ENCODE measurements at places on chromosomes 1 and 21.

GRCh38 chr1:154329551-154330131, 4.3 kb downstream of the ATP8B2 start:
- DNase-seq, result no peak

DNA sequence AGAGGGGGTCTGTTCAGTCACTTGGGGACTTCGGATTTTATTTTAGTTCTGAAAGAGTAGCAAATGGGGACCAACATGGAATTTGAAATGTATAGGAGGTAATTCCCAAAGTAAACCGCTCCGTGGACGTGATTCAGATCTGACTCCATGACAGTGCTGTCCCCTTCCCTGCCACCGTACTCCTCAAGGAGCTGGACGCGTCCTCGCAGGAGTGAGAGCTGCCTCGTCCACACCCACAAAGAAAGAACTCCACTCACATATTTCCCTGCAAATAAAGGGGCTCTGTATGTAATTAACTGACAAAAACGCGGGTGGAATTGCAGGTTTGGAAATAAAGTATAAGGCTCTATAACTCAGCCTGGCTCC, 183.6 kb downstream of the ETS2 start:
- DNase-seq, result no peak

GRCh38 chr1:14137411-14138134, 437.6 kb downstream of the PRDM2 start:
- DNase-seq, result no peak

- DNase-seq, result peak; percentile 68
These were observed 863 bp downstream of the TARBP1 start for GRCh38 chr1:234478152-234478480.

GRCh38 chr1:54995835-54996234, 2.9 kb upstream of the BSND start:
- peak; percentile 35 for DNase-seq

- DNase-seq, result no peak
These were observed 28.2 kb upstream of the FMO1 start for GRCh38 chr1:171220081-171220420.

DNA sequence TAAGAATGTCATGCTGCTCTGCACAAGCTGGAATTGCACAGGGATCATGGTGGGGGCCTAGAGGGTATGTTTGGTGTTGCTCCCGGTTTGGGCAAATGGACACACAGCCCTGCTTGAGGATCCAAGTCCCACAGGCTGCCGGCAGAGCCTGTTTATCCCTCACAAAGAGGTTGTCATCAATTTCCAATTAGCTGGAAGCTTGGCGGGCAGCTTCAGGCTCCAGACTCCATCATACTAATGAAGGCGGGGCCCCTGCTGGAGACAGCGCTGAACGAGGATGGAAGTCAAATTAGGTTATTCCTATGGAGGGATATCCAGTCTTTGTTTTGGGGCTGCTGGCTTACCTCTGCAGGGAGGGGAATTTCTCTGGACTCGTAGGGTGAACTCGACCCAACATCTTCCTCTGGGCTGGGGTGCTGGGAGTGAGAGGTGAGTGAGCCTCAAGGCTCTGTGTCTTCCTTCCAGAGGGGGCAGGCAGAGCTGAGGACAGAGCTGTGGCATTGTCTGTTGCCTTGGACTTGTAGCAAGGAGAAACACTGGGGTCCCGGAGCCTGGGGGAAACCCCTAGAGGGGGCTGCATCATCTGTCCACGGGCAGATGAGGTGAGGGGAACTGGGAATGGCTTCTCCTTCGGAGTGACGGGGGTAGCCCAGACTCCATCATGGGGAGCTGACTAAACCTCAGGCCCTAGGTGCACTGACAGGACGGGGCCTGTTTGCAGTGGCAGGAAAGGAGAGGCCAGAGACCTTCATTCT, 24.9 kb upstream of the PARP1 start:
- no peak for DNase-seq

DNA sequence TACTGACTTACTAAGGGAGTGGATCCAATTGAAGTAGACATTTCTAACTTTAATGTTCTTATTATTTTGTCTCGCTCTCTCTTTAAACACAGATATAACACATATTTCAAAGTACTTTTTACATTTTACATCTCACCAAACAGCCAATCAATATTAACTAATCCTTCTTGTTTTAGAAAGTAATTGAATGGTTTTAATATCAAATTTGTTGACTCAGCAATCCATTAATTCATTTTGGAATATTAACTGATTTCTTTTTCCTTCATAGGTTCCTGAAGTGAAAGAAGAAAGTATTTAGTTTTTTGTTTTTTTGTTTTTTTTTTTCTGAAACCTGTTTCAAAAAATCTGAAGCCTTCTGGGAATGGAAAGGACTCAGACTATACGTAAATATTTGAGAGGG, 62.3 kb upstream of the DPYD start:
- no peak for DNase-seq

GRCh38 chr1:226864311-226864710, 6.1 kb upstream of the PSEN2 start:
- DNase-seq, result no peak

GRCh38 chr1:17614586-17614985, 75.1 kb downstream of the ARHGEF10L start:
- DNase-seq, result no peak

- DNase-seq, result no peak
These were observed 177.1 kb upstream of the RAB4A start for GRCh38 chr1:229093609-229094336.

GRCh38 chr1:114564141-114564540, 17.3 kb downstream of the BCAS2 start:
- no peak for DNase-seq

DNA sequence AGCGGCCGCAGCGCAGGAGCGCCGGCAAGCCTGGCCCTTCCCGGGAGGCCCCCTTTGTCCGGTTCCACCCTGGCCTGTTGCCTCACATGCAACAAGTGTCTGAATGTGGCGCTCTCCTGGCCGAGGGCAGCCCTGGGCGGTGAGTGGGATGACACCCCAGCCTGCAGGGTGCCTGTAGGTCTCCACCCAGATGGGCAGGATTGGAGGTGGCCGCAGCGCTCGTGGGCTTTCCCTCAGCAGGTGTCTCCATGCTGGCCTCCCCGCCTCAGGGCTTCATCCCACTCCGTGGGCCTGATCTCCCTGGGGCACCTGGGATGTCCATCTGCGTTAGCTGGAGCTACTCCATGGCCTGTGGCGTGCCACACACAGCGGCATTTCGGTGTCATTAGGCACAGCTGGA, 1.5 kb downstream of the MIB2 start:
- no peak for DNase-seq

GRCh38 chr1:245263529-245264095, 108.8 kb downstream of the KIF26B start:
- no peak for DNase-seq

GRCh38 chr1:192545896-192546521, 29.6 kb upstream of the RGS1 start:
- DNase-seq, result no peak

GRCh38 chr1:173758980-173759379, 44.2 kb downstream of the KLHL20 start:
- DNase-seq, result no peak

GRCh38 chr1:207453710-207454045, 450 bp upstream of the CR2 start:
- no peak for DNase-seq

DNA sequence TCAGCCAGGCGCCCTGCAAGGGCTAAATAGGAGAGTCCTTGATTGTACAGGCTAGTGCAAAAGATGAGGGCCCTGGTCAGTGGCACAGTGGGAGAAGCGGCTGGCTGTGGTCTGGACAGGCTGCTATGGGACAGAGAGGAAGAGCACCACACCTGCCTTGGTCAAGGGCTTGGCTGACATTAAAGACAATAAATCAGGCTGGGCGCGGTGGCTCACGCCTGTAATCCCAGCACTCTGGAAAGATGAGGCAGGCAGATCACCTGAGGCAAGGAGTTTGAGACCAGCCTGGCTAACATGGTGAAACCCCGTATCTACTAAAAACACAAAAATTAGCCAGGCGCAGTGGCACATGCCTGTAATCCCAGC, 62.9 kb downstream of the NID1 start:
- no peak for DNase-seq

DNA sequence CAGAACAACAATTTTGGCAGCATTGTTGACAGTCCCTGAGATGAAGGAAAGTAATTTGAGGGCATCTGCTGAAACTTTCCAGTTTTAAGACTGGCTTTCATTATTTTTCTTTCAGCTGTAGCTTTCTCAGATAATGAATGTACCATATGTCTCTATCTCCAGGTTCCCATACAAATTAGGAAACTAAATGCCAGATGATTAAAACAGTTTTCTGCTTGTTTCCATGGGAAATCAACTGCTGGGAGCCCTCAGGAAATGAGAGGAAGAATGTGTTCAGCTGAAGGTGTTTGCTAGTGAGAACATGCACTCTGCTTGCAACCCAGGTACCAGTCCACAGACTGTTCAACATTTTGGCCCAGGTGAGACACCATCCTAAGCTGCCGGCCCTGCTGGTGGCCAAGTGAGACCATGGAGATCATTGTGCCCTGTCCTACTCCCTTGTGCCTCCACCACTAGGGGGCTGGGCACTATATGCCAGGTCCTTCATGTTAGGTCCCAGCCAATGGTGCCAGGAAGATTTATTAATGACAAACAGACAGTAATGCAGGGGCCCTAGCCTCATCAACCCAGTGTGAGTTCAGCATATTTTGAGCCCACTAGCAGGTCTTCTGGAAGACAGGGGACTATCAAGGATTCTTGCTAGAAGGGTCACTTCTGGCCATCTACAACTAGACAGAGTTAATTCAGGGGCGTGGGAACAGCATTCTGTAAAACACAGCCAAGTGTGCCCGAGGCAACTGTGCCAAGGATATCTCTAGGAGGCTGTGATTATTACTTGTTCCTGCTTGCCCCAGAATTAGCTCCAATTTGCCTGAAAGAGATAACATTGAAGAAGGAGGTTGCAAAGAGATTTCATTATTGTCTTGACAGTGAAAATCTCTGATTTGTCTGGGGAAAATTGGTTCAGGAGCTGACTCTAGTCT, 17.0 kb upstream of the LRRC8C start:
- no peak for DNase-seq

GRCh38 chr1:1326075-1326605, 1.5 kb downstream of the CPTP start:
- no peak for DNase-seq

- DNase-seq, result no peak
These were observed 177.3 kb downstream of the CAMTA1 start for GRCh38 chr1:6962478-6962995.

- no peak for DNase-seq
These were observed 157.5 kb upstream of the KLHDC7A start for GRCh38 chr1:18323259-18323658.

- no peak for DNase-seq
These were observed 43.5 kb upstream of the IL12RB2 start for GRCh38 chr1:67264152-67264551.

- DNase-seq, result no peak
These were observed 1.1 kb upstream of the ABCD3 start for GRCh38 chr1:94416901-94417727.

- no peak for DNase-seq
These were observed 102.9 kb downstream of the ACTL8 start for GRCh38 chr1:17857996-17858395.

DNA sequence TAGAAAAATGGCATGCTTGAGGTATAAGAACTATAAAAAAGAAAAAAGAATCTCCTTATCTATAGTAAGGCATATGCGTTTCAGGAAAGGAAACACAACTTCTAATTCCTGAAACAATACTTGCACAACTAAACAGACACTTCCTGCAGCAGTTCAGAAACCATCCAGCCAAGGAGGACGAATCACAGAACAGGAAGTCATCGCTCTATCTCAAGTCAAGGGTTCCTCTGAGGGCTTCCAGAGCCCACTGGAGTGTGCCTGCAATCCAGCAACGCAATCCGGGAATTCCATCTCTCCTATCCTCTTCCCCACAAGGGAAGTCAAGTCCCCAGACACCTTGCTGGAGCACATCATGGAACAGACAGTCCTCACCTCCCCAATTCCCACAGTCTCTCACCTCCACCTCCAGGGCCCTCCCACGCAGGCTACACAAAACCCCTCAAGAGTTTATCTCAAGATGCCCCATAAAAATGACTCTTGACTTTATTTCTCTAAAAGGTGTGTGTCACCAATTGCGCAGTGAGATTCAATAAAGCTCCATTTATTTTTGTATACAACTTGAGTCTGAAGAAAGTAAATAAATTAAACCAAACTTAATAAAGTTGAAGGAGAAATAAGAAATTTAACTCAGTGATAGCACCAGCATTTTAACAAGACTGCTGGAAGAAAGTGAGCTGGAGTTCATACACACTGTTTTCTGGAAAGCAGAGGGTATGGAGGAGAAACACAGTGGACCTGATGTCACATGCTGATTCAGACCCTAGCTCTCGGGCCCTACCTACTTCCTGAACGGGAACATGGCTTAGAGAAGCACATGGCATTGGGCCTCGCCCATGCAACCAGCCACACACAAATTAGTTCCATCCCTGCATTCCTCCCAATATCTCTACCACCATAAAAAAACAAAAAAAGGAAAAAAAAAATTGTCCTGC, 39.9 kb downstream of the SIPA1L2 start:
- no peak for DNase-seq

- DNase-seq, result no peak
These were observed 145.1 kb downstream of the CNIH3 start for GRCh38 chr1:224761245-224761644.

DNA sequence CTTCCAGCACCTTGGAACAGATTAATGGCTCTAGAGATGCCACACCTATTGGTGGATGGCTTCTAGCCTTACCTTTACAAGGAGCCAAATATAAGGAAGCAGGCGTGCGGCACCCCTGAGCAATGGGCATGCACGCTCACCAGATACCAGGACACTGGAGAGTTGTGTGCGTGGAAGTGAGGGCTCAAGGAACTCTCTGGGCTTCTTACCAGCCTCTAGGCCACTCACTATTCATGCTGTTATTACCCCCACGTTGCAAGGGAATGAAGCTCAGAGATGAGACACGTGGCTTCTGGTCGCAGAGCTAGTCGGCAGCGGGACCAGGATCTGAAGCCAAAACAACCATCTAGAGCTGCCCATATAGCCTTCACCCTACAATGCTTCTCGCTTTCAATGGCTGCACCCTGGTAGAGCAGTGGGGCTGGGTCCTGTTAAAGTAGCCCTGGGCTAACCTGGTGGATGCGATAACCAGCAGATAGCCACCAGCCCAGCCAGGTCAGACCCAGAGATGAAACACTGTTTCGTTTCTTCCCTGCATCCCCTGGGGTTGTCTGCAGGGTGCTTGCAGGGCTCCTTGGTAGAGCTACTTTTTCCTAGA, 396.4 kb upstream of the VAMP3 start:
- no peak for DNase-seq

- DNase-seq, result no peak
These were observed 16.5 kb downstream of the CCDC30 start for GRCh38 chr1:42479621-42480020.

- no peak for DNase-seq
These were observed 48.8 kb downstream of the ARHGEF10L start for GRCh38 chr1:17588048-17588871.

DNA sequence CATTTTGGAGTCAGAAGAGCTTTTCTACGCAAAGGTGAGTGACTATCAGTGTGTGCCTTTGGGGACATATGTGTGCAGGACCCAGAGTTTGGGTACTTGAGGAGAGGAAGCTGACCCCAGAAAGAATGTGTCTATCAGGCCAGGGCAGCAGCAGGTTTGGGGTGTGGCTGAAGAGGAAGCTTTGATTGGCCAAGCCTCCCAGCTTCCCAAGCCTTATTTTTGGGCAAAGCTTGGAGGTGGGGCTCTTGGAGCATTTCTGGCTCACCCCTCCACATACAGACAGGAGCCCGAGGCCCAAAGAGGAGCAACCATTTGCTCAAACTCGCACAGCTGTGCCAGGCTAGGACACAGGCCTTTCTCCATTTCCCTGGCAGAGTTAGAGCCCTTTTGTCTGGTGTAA, 4.7 kb downstream of the GPR3 start:
- no peak for DNase-seq
